ENCODE measurements at places on chromosomes 16 and 17.

DNA sequence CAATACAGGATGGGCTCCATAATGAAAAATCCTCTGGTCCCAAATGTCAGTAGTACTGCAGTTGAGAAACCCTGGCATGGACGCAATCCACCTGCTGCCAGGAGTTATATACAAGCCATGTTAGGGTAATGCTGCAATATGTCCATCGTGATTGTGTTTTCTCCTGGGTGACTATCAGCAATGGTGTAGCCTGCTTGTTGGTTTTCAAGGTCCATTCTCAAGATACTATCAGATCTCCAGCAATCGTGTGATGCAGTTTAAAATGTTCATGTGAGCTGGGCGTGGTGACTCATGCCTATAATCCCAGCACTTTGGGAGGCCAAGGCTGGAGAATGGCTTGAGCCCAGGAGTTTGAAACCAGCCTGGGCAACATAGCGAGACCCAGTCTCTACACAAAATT lies 24.0 kb downstream of the ABCC1 start:
- DNase-seq: no peak

DNA sequence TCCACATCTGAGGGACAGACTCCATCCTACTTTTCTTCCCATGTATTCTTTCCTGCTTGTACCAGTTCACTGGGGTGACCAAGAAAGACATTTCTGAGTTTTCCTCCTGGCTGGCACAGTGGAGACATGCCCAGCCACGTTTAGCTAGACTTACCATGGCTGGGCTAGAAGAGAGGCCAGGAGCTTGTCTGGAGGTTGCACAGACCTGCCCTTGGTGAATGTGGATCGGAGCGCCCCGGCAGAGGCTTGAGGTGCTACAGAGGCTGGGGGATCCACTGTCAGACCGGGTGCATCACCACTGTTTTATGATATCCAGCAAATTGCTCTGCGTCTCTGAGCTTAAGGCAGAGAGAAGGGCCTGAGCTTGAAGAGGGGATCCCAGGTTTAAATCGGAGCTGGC lies 3.5 kb downstream of the IL4R start:
- no peak for DNase-seq

- DNase-seq: no peak
These were observed 19.1 kb downstream of the ZFHX3 start for GRCh38 chr16:73028721-73029361.

DNA sequence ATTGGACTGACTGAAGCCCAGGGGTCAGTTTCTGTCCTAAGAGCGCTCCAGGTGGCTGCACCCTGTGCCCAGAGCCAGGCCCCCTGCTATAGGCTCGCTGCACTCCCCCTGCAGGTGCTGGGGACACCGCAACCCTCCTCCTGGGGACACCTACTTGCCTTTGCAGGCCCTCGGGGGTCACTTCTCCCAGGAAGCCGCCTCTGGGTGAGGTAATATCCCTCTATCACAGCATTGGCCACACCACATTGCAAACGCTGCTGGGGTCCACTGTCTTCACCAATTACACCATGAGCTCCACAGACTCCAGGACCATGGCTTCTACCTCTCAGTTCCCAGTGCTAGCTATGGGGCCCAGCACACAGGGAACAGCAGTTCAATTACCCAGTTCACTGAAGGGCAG lies 14.9 kb downstream of the USP36 start:
- DNase-seq: no peak

DNA sequence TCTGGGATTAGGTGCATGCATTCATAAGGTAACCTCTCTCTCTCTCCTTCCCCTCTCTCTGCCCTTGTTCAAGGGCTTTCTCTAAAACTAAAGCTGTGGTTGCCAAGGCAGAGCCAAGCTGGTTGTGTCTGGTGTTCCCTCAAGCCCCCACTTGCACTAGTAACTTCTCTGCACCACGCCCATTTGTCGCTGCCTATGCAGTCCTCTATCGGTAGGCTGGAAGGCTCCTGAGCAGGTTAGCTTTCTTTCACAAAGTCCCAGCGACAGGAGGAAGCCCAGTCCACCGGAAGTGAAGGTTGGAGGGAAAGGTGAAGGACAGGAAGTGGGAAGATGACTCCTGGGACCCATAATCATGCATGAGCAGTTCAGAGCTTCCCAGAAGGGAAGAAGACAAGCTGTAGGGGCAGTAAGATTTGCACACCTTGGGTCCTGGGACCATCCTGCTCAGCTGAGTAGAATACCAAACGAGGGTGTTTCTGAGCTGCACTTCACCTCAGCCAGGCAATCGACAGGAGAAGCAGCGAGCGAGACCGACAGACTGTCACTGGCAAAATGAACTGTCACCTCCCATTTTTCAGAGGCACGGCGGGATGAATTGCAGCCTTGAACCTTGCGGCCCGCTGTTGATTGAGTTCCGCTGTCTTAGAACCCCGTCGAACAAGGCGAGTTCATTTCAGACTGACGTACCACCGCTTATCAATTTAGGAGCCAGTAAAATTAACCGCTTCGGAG lies 14.7 kb upstream of the SKAP1 start:
- no peak for DNase-seq

- no peak for DNase-seq
These were observed 22.7 kb upstream of the PPM1D start for GRCh38 chr17:60577147-60577915.
